H7 (cell line): ENCODE measurements at places on chromosomes 13 and 19. TPM values are rescaled to one million over a fixed set of nuclear protein-coding genes. Genes with fewer than 3 reads are reported as not detected.

The INSL3 gene
- total RNA-seq = 0.33 TPM in 1 of 2 replicates, not detected in the other

The CATSPERD gene
- 0.03 TPM in 1 of 2 replicates, not detected in the other for total RNA-seq

The ZSCAN22 gene
- 2.6 and 2.7 TPM in 2 replicates for total RNA-seq

The ZNF578 gene
- total RNA-seq = 16.8 and 22.7 TPM in 2 replicates

The SLAIN1 gene
- total RNA-seq = 17.5 and 22.4 TPM in 2 replicates

- peak; percentile 49 for DNase-seq
Measured at GRCh38 chr19:49390131-49390928, 2.3 kb downstream of the KASH5 start.

DNA sequence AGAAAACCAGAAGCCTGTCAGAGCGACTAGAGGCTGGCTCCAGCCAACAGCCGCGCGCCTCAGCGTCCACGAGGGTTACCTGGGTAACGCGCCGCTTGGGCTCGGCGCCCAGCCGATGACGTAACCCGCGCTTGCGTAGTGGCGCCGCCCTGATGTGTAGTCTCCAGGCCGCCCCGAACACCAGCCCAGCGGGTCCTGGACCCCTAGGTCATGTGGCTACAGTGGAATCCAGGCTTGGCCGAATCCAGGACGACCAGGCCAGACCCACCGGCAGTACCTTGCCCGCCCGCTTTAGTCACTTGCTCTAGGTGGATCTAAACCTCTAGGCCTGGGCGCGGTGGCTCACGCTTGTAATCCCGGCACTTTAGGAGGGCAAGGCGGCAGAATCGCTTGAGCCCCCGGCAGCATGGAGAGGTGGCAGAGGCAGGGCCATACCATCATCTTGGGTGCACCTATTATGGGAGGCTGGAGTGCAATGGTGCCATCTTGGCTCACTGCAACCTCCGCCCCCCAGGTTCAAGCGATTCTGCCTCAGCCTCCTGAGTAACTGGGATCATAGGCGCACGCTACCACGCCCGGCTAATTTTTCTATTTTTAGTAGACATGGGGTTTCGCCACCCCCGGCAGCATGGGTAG is 7.2 kb upstream of the ZNF606 start:
- DNase-seq = no peak

The FAM124A gene
- total RNA-seq = 26.5 and 38.6 TPM in 2 replicates

- DNase-seq = no peak
Measured at GRCh38 chr13:39929583-39929982, 274.1 kb downstream of the COG6 start.

DNA sequence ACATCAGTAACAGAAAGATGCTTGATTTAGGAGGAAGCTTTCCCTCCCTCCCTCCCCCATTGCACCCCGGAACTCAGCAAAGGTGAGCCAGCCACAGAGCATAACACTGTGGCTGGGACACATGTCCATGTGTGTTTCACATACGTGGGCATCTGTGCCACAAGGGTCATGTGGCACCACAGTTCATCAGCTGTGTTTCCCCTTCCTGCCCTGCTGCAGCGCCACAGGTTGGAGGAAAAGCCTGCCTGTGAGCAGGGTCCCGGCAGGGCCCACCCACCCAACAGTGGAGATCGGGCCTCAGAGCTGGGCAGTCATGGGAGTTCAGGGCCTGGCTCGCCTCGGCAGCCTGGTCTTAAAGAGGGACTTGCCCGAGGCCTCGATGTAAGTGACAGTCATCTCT is 2.8 kb downstream of the ACP5 start:
- peak; percentile 13 for DNase-seq

GRCh38 chr13:59446391-59446790 is 717.3 kb downstream of the DIAPH3 start:
- no peak for DNase-seq

- DNase-seq = no peak
Measured at GRCh38 chr13:65236841-65237418, 1993.2 kb downstream of the PCDH9 start.

DNA sequence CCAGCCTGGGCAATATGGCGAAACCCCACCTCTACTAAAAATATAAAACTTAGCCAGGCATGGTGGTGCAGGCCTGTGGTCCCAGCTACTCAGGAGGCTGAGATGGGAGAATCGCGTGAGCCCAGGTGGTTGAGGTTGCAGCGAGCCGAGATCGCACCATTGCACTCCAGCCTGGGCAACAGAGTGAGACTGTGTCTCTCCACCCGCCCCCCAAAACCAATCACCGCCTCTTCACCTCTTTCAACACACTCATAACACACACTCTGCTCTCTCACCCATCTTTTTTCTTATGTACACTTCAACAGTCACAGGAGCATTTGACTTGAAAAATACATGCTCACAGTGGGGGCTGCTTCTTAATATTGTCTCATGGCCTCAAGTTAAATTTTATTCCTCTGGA is 76.8 kb downstream of the ESD start:
- DNase-seq = no peak

- DNase-seq = peak; percentile 81
Measured at GRCh38 chr19:2495130-2495641, 19.3 kb downstream of the GADD45B start.

DNA sequence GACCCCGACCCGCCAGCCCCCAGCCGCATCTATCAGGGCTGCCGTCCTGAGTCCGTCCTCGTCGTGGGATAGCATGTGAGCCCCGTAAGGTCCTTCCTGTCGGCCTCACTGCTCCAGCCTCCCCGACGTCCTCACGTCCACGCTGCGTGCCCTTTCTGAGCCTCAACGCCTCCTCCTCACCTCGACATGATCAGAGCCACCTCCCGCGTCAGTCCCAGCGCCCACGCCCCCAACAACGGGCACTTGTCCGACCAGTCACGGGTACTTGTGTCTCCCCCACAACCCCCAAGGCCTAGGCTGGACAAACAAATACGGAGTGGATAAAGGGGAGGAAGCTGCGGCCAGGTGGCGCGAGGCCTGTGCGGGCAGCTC is 665 bp downstream of the ZNF497 start:
- peak; percentile 90 for DNase-seq

- DNase-seq = peak; percentile 90
Measured at GRCh38 chr19:43534816-43535761, 2.1 kb downstream of the ZNF575 start.

The SIGLEC5 gene
- total RNA-seq = not detected in 2 replicates

The ATP4A gene
- 0.21 TPM in 1 of 2 replicates, not detected in the other for total RNA-seq

The ZNF577 gene
- total RNA-seq = 6.5 and 15.0 TPM in 2 replicates

- DNase-seq = no peak
Measured at GRCh38 chr13:78129823-78130222, 211.2 kb upstream of the EDNRB start.

The GADD45B gene
- 29.4 and 39.9 TPM in 2 replicates for total RNA-seq

DNA sequence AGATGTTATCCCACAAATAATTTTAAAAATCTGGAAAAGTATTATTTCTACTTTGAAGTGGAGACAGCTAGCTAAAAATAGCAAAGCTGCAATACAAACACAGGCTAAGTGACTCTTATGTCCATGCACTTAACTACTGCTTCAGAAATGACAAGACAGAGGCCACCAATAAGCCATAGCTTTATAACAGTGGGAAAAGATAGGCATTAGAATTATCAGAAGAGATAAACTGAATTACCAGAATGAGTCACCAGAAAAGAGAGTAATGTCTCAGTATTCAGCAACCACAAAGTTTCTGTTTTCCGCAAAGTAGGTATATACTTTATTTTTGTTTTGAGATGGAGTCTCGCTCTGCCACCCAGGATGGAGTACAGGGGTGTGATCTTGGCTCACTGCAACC is 17.1 kb downstream of the CLN5 start:
- DNase-seq = no peak

GRCh38 chr19:4555657-4556561 is 3.6 kb downstream of the SEMA6B start:
- peak; percentile 95 for DNase-seq

GRCh38 chr13:85095418-85096272 is 703.6 kb downstream of the SLITRK6 start:
- no peak for DNase-seq

DNA sequence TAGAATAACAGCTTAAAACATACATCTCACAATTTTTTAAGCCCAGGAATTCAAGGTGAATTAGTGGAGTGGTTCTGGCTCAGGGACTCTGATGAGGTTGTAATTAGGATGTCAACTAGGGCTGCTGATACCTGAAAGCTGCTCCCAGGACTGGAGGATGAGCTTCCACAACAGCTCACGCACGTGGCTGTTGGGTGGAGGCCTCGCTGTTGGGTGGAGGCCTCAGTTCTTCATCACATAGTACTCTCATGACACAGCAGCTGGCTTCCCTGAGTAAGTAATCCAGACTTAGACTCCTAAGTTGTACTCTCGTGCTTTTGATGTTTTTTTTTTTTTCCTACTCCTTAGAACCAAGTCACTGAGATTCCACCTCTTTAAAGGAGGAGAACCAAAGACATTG is 577.1 kb upstream of the PRR20A start:
- DNase-seq = no peak

GRCh38 chr19:45110851-45111266 is 17.9 kb downstream of the PPP1R37 start:
- DNase-seq = no peak

- no peak for DNase-seq
Measured at GRCh38 chr19:20165971-20166592, 932 bp upstream of the ZNF486 start.

DNA sequence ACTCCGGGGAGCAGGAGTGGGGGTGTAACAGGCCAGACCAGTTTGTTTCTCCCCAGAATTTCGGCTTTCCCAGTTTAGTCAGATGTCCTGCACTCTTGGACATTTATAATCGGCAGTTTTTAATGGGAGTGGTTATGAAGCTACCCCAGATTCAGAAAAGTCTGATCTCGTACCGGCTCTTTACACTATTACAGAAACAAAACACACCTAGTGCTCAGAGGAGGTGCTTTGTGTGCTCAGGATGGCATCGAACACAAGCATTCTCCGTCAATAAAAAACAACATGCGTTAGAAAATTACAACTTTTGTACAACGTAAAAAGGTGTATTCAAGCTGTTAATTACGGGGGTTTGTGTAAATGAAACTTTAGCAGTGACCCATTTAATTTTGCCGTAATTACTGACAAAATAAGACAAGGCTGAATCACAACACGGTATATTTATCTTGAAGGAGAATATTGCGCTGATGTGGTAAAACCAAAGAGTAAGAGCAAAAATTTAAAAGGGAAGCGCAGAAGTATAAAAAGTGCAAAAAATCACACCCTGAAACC is 6.6 kb upstream of the SOX1 start:
- DNase-seq = no peak

- peak; percentile 57 for DNase-seq
Measured at GRCh38 chr19:54158812-54159351, 639 bp downstream of the LENG1 start.

The KLK6 gene
- 0.38 and 0.74 TPM in 2 replicates for total RNA-seq

DNA sequence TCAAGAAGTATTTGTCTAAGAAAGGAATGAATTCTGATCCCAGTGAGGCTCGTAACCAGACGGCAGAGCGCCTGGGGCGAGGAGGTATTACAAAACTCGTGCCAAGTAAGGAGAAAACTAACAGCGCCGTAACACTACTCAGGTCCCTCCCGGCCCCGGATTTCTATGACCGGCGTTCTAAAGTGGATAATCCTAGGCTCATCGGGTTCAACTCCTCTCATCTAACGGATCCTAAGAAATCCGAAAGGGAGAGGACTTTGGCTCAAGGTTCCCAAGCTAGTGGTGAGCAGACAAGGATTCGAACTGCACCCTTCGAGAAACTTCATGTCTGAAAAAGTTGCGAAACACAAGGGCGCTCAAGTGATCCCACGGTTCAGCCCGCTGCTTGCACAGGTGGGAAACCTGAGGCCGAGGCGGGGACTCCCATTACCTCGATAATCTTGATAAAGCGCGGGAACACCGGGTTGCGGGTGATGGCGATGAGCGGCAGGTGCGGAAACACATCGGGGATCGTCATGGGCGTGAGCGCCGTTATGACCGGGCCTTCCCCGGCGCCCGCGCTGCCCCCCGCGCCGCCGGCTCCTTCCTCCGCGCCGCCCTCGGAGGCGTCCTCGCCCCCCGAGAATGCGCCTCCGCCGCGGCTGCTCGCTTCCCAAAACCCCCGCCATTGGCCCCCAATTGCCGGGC is 529 bp downstream of the LONP1 start:
- peak; percentile 52 for DNase-seq

DNA sequence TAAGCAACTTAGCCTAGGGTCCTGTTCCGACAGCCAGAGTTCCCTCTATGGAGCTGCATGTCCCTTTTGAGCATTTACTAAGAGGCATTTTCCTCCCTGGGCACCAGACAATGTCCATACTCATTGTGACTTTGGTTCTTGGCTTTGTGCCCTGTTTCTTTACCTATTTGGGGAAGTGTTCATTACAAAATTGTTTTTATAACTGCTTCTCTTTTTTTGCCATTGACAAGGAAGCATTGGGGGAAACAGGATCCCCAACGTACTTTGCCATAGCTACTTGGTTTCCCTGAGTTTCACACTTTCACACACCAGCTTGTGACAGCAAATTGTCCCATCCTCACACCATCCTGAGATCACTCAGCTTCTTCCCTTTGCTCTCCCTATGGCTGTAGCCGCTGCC is 81.1 kb upstream of the SIAH3 start:
- DNase-seq = no peak

DNA sequence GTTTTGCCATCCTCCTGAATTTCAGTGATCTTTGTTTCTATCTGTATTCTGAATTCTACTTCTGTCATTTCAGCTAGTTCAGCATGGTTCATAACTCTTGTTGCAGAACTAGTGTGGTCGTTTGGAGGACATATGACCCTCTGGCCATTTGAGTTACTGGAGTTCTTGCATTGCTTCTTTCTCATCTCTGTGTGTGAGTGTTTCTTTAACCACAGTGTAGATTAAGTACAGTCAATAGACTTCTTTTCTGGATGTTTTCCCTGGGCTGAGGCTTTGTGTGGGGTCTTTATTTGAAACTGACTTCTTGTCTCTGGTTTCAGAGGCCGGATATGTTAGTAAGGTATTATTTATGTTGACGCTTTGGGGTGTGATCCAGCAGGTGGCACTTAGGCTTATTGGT is 14.7 kb downstream of the IGFL2 start:
- DNase-seq = no peak

The TEX29 gene
- 0.22 TPM in 1 of 2 replicates, not detected in the other for total RNA-seq

The SLITRK6 gene
- 0.10 TPM in 1 of 2 replicates, not detected in the other for total RNA-seq

DNA sequence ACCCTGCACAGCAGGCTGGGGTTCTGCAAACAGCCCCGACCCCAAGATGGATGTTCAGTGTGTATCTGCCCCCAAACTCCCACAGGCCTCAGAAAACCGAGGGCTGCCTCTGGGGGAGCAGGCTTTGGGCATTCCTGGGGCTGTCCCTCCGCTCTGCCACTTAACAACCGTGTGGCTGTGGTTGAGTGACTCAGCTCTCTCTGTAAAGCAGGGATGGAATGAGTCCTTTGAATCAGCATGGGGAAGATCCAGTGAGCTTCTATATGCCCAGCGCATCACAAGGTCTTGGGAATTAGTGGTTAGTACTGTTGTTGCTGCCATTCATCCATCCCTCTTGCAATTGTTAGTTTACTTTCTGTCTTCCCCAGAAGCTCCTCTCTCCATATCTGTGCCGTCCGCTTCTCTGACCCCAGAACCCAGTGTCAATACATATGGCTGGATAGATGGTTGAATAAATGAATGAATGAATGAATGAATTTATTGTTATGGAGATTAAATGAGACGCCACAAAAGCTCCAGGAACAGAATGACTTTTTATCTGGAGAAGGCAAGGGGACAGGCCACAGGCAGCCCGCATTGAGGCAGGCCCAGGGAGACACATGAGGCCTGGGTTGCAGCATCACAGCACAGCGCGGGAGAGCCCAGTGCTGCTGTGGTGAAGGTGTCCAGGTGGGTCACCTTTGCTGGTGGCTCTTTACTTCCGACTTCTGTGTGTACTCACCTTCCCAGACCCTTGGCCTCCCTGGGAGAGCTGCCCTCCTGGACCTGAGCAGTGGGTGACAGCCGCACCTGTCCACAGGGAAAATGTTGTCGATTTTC is 89.2 kb downstream of the RGCC start:
- DNase-seq = peak; percentile 38

The CADM4 gene
- total RNA-seq = 9.9 and 12.3 TPM in 2 replicates

The NCR1 gene
- 1.8 and 12.6 TPM in 2 replicates for total RNA-seq

The LGALS4 gene
- total RNA-seq = not detected in 2 replicates

- no peak for DNase-seq
Measured at GRCh38 chr13:33994826-33995502, 177.0 kb downstream of the RFC3 start.

The C1QTNF9B gene
- total RNA-seq = not detected in 2 replicates
